ENCODE measurements at places on chromosomes 7 and 10.

DNA sequence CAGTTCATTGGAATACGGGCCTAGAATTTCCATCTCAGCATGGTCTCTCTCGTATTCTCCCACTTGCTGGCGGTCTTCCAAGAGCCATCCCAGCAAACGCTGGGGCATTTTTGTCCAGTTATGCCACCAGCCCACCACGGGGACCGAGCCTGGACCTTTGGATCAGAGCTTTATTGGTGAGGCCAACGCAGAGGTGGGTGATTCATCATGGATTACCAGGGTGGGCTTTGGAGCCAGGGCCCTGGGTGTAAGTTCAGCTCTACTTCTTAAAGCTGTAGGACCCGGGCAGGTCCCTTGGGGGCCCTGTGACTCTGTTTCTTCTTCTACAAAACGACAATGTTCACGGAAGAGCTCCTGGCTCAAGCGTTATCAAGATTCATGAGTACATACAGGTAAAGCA lies 22.7 kb upstream of the PITRM1 start:
- no peak for DNase-seq

DNA sequence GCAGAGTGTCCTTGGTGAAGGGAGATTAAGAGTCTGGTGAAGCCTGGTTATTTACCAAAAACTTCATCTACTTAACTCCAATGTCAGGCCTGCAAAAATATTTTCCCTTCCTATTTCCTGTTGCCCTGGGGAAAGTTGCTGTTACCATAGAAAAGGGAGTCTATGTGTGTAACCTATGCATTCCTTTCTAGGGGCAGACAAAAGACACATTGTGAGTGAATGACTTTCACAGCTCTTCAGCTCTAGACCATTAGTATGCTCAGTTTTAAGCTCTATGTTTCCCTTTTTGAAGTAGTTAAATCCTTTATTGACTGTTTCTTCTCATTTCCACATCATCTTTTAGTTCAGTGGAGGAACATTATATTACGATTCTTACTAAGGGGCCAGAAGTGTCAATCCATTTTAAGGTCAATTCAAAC lies 45.6 kb upstream of the SGCE start:
- DNase-seq = peak; percentile 27

DNA sequence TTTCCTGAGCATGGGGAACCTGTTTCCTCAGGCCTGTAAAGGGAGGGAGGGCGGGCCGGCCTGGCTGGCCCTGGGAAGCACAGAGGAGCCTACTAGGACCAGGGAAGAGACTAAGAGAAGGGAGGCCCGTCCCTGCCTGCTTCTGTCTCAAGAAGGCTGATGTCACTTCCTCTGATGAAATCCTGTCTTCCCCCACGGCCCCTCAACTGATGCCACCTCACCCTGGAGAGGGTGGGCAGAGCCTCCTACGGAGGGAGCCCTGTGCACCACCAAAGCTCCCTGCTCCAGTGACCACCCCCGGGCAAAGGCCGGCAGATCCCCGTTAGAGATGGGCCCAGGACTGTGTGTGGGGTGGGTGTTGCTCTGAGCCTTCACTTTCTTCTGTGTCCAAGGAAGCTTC lies 1.0 kb upstream of the PILRA start:
- peak; percentile 24 for DNase-seq

DNA sequence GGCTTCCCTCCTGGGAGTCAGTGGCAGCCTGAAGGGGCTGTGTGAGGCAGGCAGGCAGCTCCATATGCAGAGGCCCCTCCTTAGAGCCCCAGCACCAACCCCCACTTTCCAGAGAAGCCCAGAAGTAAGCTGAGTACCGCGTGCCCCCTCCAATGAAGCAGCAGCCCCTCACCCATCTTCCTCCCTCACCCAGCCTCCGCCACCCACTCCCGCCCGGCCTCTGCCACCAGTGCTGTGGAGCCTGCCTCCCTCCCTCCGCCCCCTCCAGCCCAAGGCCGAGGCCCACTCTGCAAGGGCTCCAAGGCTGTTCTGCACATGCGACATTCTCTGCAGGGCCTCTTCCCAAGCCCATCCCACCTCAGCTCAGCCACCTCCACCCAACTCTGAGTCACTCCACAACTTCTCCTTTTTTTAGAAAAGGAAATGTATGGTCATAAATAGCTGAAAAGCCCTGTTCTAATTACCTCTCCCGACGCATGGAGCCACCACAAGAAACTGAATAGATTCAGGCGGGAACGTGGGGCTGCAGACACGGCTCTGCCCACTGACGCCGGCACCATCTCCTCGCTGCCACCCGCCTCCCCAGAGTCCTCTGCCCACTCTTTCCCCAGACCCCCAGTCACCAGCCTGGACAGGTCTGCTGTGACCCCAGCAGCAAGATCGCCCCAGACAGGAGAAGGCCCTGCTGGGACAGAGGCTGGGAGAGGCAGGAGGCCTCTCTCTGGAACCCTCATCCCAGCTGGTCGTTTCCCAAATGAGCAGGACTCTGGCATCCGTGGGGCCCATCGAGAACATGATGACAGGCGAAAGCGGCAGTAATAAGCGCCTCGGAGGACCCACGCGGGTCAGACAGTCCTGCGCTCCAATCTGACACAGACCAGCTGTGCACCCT lies 213.9 kb downstream of the MAD1L1 start:
- peak; percentile 74 for DNase-seq

Measured in HTR-8/SVneo (cell line).